Stimulated activated CD8-positive, alpha-beta memory T cell treated with anti-CD3 and anti-CD28 coated beads, Interleukin-12 subunit alpha, Interleukin-12 subunit beta, amount 100 ng/mL, for 1 hour (primary cell): ENCODE measurements at places on chromosomes 16 and 17.

GRCh38 chr16:3762107-3762750 lies 44.9 kb upstream of the TRAP1 start:
- DNase-seq, result no peak

DNA sequence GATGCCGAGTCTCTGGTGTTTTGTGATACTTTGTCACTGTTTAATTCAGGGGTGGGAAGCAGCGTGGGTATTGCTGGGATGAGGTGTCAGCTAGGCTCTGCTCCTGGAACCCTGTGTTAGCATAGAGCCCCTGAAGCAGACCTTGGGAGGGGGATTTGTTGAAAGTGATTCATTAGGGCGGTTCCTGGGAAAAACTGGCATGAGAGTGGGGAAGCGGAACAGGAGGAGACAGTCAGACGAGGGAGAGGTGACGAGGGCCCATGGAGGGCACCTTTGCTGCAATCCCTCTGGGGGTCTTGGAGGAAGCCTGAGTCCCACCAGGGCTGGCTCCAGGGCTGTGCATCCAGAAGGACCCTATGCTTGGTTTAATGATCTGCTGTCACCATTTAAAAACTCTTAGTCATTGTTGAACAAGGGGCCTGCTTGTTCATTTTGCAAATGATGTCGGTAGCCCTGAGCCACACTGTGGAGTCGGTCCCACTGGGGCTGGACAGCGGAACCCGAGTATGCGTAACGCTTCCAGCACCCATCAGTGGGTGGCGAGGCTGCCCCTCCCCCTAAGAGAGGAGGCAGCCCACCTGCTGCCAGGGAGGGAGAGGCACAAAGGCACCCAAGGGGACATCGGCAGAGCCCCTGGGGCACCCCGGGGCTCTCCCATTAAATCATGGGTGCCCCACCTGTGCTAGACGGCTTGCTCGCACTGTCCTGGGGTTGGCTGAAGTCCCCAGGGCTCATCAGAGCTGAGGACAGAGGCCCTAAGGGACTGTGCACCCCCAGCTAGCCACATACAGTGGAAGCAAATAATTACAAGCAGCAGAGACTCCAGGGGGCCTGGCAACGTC lies 35.4 kb downstream of the WFDC1 start:
- DNase-seq, result no peak

GRCh38 chr17:74780443-74781238 lies 4.5 kb upstream of the NAT9 start:
- no peak for DNase-seq

DNA sequence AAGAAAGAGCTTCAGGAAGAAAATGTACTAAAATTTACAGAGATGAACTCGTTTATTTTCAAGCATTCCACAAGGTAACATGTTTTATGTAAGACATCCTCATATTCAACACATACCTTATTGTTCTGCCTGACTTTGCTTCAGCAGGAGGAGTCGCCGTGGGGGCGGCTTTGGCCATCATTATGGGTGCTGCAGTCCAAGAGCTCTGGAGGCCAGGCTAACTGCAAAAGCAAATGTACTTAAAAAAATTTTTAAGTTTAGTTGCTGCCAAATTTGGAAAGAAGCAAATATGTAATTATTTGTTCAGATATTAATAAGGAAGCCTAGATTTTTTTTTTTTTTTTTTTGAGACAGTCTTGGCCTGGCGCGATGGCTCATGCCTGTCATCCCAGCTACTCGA lies 4.1 kb upstream of the SPG7 start:
- DNase-seq, result no peak

- DNase-seq, result no peak
Measured at GRCh38 chr16:85395913-85396878, 216.9 kb upstream of the GSE1 start.

DNA sequence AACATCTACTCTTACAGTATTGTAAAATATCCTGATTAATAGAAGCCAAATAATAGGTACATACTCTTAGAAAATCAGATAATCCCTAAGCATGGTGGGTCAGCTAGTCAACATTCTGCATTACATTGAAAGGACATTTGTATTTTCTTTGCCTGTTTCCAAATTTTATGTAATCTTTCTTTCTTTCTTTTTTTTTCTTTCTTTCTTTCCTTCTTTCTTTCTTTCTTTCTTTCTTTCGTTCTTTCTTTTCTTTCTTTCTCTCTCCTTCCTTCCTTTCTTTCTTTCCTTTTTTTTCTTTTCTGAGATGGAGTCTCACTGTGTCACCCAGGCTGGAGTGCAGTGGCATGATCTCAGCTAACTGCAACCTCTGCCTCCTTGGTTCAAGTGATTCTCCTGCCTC lies 18.9 kb downstream of the ITGB3 start:
- DNase-seq, result no peak

DNA sequence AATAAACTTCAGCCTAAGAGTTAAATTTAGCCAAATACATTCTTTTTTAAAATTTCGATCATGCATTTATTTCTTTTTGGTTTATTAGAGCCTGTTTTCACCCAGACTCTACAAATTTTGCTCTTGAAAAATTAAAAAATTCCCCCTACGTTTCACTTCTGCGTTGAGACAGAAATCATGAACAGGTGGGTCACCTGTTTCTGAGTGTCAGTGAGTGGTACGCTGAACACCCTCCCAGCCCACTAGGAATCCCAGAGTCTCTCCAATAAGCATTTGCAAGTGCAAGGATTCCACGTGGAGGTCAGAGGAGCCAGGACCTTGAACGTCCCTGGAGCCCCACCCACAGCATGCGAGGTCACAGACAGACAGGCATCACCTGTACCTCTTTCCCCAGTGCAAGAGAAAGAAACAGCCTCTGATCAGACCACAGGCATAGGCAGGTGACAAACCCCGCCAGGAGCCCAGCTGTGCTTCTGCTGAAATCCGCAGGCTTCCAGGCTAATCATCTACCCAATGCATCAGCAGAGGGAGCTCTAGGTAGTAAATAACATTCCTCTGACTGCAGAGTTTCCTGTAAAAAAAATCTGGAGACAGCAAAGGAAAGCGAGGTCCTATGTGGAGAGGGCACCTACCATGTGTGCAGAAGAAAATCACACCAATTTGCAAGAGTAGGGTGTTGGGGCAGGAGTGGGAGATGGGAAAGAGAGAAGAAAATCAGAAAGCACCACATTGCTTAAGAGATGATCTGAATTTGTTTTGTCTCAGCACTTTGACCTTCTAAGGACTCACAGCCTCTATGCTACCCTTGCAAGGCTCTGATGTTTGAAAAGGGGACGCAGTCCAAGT lies 5.9 kb upstream of the XYLT1 start:
- DNase-seq, result no peak

GRCh38 chr17:80968602-80969029 lies 23.0 kb upstream of the CHMP6 start:
- no peak for DNase-seq

- no peak for DNase-seq
Measured at GRCh38 chr17:9158544-9159452, 137.5 kb downstream of the NTN1 start.

GRCh38 chr17:2183346-2183745 lies 120.2 kb downstream of the SMG6 start:
- DNase-seq, result no peak

DNA sequence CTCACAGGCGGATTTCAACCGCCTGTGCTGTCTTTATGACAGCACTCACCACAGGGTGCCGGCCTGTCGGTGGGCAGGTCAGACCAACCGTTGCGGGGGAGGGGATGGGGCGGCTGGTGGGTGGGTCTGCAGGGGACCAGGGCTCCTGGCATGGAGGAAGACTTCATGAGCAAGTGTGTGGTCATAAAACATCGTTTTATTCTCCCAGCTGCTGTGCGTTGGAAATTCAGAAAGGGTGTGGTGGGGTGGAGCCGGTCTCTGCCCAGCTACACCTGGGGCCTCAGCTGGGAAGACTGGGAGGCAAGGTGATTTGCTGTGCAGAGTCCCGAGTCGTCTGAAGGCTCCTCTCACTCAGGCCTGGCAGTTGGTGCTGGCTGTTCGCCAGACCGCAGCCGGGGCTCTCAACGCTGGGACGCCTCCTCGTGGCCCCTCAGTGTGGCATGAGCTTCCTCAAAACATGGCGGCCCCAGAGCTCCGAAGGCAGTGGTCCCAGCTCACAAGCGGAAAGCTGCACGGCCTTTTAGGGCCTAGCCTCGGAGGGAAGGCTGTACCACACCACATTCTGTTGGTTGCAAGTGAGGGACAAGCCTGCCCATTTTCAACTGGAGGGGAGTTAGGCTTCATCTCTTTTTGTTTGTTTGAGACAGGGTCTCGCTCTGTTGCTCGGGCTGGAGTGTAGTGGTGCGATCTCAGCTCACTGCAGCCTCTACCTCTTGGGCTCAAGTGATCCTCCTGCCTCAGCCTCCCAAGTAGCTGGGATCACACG lies 45.8 kb upstream of the GSE1 start:
- no peak for DNase-seq

DNA sequence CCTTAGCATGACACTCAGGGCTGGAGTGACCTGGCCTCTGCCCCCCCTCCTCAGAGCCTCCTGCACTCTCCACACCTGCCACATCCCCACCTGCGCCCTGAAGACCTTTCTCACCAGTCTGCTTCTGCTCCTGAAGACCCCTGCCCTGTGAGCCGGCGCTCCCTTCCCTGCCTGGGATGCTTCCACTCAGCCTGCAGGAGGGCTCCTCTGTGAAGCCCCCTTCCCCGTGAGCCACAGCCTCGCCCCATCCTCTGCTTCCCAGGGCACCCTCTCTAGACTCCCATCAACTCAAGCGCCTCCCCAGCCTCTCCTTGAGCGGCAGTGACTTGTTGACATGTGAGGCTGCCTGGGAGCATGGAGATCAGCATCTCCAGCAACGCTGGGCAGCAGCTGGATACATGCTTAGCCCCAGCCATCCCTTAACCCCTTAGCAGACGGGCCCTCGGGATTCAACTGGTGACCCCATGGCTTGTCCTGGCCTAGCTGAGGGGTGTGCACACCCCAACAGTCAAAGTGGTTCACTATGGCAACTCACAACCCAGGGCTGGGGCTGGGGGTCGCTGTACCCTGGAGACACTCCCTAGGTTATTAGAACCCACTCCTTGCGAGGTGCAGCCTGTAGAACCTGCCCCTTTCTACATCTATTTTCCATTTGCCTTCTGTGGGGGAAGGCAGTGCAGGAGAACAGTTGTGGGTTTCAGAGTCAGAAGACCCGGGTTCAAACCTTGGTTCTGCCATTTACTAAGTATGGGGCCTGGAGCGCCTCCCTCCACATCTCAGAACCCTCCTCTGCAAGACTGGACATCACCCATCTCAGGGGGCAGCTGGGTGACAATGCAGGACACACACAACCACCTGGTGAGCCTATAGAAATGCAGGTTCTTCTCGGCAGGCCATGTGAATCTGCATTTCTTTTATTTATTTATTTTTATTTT lies 21.5 kb downstream of the TMEM235 start:
- DNase-seq, result no peak

DNA sequence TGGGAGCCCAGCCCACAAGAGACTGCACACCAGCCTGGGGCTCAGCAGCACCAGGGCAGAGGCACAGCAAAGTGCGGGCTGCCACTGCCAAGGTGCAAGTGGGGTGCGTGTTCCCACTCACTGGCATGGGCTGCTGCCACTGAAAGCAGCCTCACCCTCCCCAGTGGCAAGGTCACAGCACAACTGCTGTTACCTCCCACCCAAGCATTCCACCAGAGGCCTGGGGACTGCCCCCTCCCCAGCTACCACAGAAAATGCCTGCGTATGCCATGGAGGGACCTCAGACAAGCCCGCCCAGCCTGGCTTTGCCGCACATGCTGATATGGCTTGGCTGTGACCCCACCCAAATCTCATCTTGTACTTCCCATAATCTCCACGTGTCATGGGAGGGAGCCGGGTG lies 33.1 kb downstream of the MEAK7 start:
- DNase-seq, result no peak

DNA sequence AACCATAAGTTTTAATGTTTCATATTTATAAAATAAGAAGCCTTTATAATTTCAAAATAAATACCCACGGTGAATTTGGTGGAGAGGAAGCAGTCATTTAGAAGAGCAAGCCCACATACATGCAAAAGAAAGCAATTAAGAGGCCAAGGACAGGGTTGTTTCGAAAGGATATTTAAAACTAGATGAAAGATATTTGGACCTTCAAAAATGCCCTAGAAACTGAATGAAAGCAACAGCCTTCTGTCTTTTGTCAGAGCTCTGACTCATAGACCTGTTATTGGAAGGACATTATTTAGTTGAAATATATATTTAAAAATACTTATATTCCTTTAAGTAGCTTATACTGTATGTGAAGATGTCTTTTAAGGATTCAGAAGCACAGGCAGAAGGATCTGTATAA lies 8.6 kb upstream of the METTL9 start:
- no peak for DNase-seq

DNA sequence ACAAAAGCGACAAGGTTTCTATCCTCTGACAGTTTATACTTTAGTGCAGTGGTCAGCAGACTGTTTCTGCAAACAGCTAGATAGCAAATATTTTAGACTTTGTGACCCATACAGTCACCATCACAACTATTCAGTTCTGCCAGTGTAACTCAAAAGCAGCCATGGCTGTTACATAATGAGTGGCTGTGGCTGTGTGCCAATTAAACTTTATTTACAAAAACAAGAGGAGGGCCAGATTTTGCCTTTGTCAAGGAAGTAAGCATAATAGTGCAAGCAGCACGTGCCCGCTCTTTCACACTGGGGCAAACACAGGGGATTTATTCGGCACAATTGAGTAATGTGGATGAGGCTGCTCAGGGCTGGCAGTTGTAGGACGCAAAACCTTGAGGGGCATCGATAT lies 551.5 kb downstream of the MAF start:
- no peak for DNase-seq

- no peak for DNase-seq
Measured at GRCh38 chr17:40937384-40937819, at the start of gene KRT23. Gene KRT23 (minus strand): TSS chr17:40937646. CDS start chr17:40936603, 1,043 bp downstream.

- no peak for DNase-seq
Measured at GRCh38 chr17:62164747-62165722, 100.0 kb upstream of the MED13 start.

- no peak for DNase-seq
Measured at GRCh38 chr17:9389111-9389527, 186.5 kb downstream of the STX8 start.

DNA sequence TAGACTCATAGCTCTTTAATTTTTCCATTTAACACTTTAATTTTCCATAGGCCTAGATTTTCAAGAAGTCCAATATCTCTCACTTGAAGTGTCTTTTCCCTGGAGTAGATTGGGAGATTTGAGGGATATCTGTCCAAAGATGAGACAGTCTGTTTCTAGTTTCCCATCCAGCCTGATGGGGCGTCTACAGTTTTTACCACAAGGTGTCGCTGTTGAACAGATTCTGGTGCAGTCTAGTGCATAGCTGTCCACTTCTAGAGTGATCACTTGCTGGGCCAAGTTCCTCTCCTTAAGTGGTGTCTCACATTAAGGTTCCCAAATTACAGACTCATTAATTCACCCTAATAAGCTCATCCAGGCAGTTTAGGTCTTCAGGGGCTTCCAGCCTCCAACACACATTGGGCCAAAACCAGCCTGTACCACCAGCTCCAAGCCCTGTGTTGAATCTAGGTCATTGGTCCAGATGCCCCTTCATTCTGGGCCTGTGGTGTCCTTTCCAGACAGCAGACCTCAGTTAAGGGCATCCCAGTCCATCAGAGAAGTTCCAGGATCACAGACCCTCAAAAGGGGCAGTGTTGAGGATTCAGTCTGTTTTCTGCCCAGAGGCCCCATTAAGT lies 9.4 kb downstream of the SNX20 start:
- DNase-seq, result no peak
